Activated naive CD4-positive, alpha-beta T cell (primary cell): ENCODE measurements at places on chromosomes 3 and 15.

- DNase-seq: no peak
These were observed 238.8 kb downstream of the OPA1 start for GRCh38 chr3:193831495-193832455.

DNA sequence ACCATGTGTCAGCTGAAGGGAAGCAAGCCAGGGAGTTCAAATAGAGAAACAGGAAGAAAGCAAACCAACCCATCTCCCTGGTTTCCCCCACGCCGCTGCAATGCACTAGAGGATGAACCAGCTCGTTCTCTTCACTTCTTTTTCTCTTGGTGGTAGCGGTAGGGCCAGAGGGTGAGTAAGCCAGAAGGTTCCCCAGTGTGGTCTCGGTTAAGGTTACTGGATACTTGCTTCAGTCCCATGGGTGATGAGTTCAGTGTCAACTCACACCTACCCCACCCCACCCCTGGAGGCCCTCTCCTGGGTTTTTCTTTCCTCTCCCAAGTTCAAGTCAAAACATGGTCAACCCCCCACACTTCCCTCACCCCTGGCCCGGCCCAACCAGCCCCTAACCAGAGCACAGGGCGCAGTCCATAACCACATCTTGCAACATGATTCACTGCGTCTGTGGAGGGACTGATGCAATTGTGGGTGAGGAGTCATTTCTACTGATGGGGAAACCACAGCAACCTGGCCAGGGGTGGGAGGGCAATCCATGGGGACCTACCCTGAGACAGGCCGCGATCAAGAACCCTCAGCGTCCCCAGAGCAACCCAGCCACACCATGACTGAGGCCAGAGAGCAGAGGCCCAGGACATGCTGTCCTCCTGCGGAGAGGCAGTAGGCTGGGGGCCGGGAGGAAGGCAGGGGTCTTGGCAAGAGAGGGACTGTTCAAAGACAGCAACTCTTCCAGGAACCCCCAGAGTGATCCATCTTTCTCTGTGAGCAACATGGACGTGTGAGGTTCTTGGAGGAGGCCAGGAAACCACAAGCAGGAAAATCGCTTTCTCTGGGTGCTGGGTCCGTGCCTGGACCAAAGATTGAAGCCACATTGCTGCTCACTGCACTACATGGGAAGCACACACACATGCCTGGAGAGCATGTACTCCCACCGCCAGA is 276.6 kb downstream of the UACA start:
- no peak for DNase-seq

DNA sequence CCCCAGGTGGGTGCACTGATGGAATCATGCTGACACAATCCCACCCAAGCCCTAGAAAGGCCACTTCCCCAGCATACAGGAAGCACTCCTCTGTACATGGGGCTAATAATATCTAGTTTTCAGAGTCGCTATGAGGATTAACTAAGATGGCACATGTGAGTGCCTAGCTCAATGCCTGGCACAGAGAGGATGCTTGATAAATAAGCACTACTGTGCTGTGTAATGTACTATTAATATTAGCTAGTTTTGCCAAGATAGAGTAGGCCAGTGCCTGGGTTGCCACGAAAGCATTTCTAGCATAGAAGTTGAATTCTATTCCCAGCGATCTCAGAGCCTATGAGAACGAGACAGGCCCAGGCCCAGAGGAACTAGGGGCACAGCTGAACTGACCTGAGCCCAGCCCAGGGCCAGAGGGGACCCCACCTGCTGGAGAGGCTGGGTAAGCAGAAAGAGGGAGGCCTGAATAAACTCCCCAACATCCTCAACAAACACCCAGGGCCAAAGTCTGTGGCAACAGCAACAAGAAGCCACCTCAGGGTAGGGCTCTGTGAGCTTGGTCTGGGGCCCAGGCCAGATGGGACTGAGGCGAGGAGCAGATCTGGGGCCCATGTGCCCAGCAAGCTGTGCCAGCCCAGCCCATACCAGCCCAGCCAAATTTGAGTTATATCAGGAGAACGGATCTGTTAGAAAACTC is 7.6 kb upstream of the SEMA7A start:
- no peak for DNase-seq

- no peak for DNase-seq
These were observed 175.6 kb upstream of the MLF1 start for GRCh38 chr3:158395421-158395820.

- no peak for DNase-seq
These were observed 140.5 kb downstream of the TLE3 start for GRCh38 chr15:69957175-69957574.

DNA sequence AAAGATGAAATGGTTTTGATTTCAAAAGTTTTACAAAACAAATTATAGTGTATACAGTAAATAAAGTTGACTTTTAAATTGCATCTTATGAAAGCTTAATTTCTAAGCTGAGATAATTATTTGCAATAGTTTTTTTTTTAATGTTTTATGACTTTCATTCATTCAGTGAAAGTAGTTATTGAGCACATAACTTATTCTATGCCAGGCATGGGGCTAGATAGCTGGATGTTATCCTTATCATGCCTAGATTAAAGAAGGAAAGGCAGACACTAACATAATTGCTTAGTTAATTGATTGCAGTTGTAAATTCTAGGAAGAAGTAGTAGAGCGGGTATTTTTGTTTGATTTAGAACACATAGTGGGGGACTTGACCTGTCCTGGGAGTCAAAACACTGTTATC is 92.4 kb downstream of the FNDC3B start:
- DNase-seq: no peak
